ENCODE measurements at places on chromosomes 2 and 18. TPM values are rescaled to one million over a fixed set of nuclear protein-coding genes. Genes with fewer than 3 reads are reported as not detected.

Gene RAB17
- 31.9 TPM for total RNA-seq

Gene BMP10
- total RNA-seq: not detected

Gene IL36RN
- total RNA-seq: not detected

Gene TMEM150A
- total RNA-seq: 19.0 TPM

Gene DUSP28
- total RNA-seq: 1.6 TPM

Gene ZSCAN30
- 11.6 TPM for total RNA-seq

Gene UBR3
- 23.8 TPM for total RNA-seq

Gene MFSD2B
- total RNA-seq: 0.42 TPM

Gene COL5A2
- total RNA-seq: 10.5 TPM

Gene CELF4
- total RNA-seq: 1.5 TPM

Gene ZNF24
- total RNA-seq: 61.0 TPM

Gene COBLL1
- 5.6 TPM for total RNA-seq

Measured in H9 (cell line).